ENCODE measurements at places on chromosomes 4 and X. TPM values are rescaled to one million over a fixed set of nuclear protein-coding genes. Genes with fewer than 3 reads are reported as not detected.

DNA sequence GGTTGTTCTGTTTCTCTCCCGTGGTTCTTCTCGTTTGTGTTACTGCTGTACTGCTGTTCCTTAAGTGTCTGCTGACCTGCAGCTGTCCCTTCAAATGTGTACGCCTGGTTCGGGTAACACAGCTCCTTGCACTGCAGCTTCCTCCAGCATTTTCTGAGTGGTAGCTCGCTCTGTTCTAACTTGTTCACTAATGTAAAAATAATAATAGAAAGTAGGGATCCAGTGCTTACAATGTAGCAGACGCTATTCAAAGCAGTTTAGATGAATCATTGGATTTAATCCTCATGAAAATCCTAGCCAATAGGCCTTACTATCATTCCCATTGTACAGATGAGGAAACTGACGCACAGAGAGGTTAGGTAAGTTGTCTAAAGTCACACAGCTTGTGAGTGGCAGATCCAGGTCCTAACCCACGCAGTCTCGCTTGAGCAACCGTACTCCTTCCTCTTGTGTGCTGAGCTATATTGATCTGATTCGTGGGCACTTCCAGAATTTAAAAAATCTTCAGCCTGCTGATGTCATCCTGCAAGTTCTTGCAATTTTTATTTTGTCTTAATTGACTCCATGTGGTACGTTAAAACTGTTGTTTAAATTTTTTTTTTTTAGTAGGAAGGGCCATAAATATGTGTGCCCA is 448.2 kb upstream of the FAT1 start:
- H3K27ac ChIP-seq, result no peak overlapping the region
- H3K27me3 ChIP-seq, result no peaks in the 10 kb centered on the region
- no peak for DNase-seq
- no peak overlapping the region for H3K4me3 ChIP-seq
- H3K4me1 ChIP-seq, result no peaks in the 10 kb centered on the region
- no peaks in the 10 kb centered on the region for H3K36me3 ChIP-seq

- DNase-seq, result peak; percentile 93
- H3K27me3 ChIP-seq, result no peaks in the 10 kb centered on the region
- peaks cover 44% of the 10 kb centered on the region for H3K4me1 ChIP-seq
- H3K27ac ChIP-seq, result peak within 1 kb of the TSS; percentile 78
Measured at GRCh38 chr4:147731580-147732517, at the start of gene ARHGAP10. ARHGAP10 (plus strand) TSS chr4:147732088; CDS start chr4:147732302, 214 bp downstream.

- H3K27ac ChIP-seq, result no peak overlapping the region
- peaks cover 32% of the 10 kb centered on the region for H3K4me1 ChIP-seq
- no peak overlapping the region for H3K4me3 ChIP-seq
- no peak for DNase-seq
- H3K36me3 ChIP-seq, result peaks cover 63% of the 10 kb centered on the region
Measured at GRCh38 chr4:1839282-1839681, 16.7 kb downstream of the LETM1 start.

GRCh38 chr4:55499495-55499894 is 47.2 kb downstream of the CLOCK start:
- H3K4me1 ChIP-seq, result peaks cover 7% of the 10 kb centered on the region
- no peaks in the 10 kb centered on the region for H3K36me3 ChIP-seq
- no peak for DNase-seq
- no peak overlapping the region for H3K27ac ChIP-seq

The PPEF2 gene
- not detected for total RNA-seq

DNA sequence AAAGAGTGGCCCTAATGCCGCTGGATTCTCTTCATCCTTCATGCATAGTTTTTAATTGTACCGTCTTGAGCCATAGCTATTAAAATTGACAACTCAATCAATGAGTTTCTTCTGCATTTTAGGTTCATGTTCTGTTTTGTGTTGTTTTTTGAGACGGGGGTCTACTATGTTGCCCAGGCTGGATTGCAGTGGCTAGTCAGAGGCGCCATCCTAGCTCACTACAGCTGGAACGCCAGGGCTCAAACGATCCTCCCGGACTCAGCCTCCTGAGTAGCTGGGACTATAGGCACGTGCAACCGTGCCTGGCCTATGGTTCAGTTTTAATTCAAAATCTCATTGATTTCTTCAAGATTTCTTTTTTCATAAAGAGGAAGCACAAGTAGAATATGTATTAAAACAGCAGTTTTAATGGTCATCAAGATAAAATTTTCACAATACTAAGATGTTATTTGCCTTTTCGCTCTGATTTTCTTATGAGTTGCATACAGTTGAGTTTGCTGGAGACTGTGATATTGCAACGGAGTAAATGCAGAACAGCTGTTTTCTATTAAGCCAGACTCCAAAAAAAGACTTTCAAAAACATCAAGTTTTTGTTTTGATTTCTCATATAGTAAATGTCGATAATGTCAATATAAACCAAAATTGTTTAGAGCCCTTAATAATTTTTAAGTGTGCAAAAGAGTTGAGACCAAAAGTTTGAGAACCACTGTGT is 1.1 kb upstream of the STX18 start:
- no peak overlapping the region for H3K27ac ChIP-seq
- no peaks in the 10 kb centered on the region for H3K27me3 ChIP-seq
- peak overlapping the region; percentile 96 for H3K4me3 ChIP-seq

- H3K27me3 ChIP-seq, result no peaks in the 10 kb centered on the region
- no peaks in the 10 kb centered on the region for H3K36me3 ChIP-seq
- no peaks in the 10 kb centered on the region for H3K4me1 ChIP-seq
- H3K27ac ChIP-seq, result peak within 1 kb of the TSS; percentile 42
Measured at GRCh38 chrX:84187533-84188319, at the start of gene RPS6KA6. RPS6KA6 (minus strand) TSS chrX:84188199; CDS start chrX:84187899, 300 bp downstream.

The RASL11B gene
- total RNA-seq, result under 0.01 TPM

The PFKFB1 gene
- not detected for total RNA-seq

- no peaks in the 10 kb centered on the region for H3K36me3 ChIP-seq
- H3K27ac ChIP-seq, result no peak overlapping the region
- DNase-seq, result no peak
- H3K4me1 ChIP-seq, result no peaks in the 10 kb centered on the region
- peaks cover 16% of the 10 kb centered on the region for H3K27me3 ChIP-seq
Measured at GRCh38 chr4:183906489-183906738, 1.3 kb downstream of the STOX2 start.

The TMEM271 gene
- total RNA-seq, result not detected

DNA sequence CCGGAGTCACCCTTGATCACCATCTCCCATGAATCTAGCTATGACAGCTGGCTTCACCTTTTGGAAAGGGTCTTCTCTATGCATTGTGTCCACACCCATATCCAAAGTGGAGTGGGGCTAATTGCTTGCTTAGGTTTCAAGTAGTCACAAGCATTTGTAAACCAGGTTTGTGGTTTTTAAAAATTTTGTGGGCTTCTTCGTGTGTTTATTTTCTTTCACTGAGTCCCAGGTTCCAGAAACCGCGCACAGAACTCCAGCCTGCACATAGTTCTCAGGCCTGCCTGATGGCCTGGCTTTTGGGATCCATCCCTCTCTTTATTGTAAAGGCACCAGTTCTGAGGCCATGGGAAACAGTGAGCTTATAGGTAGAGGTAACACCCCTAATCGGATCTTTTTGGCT is 70.2 kb upstream of the TLR3 start:
- no peaks in the 10 kb centered on the region for H3K36me3 ChIP-seq
- no peaks in the 10 kb centered on the region for H3K27me3 ChIP-seq
- no peak overlapping the region for H3K4me3 ChIP-seq
- no peak overlapping the region for H3K27ac ChIP-seq
- no peak for DNase-seq

The KIT gene
- 0.29 TPM for total RNA-seq

DNA sequence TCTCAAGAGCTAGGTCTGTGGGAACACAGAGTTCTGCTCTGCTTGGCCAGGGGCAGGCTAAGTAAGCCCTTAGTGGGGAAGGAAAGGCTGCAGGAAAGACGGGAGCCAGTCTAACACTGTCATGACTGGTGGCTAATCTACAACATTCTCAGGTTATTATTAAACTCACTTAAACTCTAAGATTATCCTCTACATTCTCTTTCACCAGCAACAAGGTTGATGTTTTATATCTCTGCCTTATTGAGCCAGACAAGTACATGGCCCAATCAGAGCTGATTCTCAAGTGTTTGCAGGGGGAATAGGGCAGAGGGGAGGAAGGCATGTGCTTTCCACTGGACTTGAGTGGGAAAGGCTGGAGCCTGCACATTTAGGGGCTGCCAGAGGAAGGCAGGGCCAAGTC is 50.9 kb upstream of the FAM241A start:
- DNase-seq, result no peak
- H3K27ac ChIP-seq, result no peak overlapping the region
- no peaks in the 10 kb centered on the region for H3K4me1 ChIP-seq
- H3K4me3 ChIP-seq, result no peak overlapping the region
- peaks cover 5% of the 10 kb centered on the region for H3K27me3 ChIP-seq

GRCh38 chr4:20711335-20711734 is 11.1 kb downstream of the PACRGL start:
- peaks cover 26% of the 10 kb centered on the region for H3K36me3 ChIP-seq
- no peaks in the 10 kb centered on the region for H3K27me3 ChIP-seq
- DNase-seq, result no peak
- no peak overlapping the region for H3K4me3 ChIP-seq
- no peak overlapping the region for H3K27ac ChIP-seq

- H3K36me3 ChIP-seq, result no peaks in the 10 kb centered on the region
- peaks cover 58% of the 10 kb centered on the region for H3K4me1 ChIP-seq
- no peaks in the 10 kb centered on the region for H3K27me3 ChIP-seq
- no peak overlapping the region for H3K4me3 ChIP-seq
- peak overlapping the region; percentile 98 for H3K27ac ChIP-seq
Measured at GRCh38 chr4:128519163-128519830, 231.7 kb upstream of the PGRMC2 start.

DNA sequence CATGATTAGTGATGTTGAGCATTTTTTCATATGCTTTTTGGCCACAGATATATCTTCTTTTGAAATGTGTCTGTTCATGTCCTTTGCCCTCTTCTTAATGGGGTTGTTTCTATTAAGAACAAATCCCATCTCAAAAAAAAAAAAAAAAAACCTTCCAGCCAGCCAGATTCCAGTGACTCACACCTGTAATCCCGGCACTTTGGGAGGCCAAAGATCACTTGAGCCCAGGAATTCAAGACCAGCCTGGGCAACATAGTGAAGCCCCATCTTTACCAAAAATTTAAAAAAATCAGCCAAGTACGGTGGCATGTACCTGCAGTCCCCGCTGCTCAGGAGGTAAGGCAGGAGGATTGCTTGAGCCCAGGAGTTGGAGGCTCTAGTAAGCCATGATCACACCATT is 5.1 kb downstream of the RAB33B start:
- no peak overlapping the region for H3K27ac ChIP-seq
- H3K27me3 ChIP-seq, result no peaks in the 10 kb centered on the region
- H3K4me1 ChIP-seq, result peaks cover 23% of the 10 kb centered on the region
- H3K4me3 ChIP-seq, result no peak overlapping the region
- H3K36me3 ChIP-seq, result peaks cover 3% of the 10 kb centered on the region

- peaks cover 2% of the 10 kb centered on the region for H3K36me3 ChIP-seq
- H3K27ac ChIP-seq, result peak overlapping the region; percentile 93
- peak overlapping the region; percentile 91 for H3K4me3 ChIP-seq
Measured at GRCh38 chr4:176321589-176321988, 1.8 kb downstream of the SPCS3 start.

The IL21 gene
- not detected for total RNA-seq

DNA sequence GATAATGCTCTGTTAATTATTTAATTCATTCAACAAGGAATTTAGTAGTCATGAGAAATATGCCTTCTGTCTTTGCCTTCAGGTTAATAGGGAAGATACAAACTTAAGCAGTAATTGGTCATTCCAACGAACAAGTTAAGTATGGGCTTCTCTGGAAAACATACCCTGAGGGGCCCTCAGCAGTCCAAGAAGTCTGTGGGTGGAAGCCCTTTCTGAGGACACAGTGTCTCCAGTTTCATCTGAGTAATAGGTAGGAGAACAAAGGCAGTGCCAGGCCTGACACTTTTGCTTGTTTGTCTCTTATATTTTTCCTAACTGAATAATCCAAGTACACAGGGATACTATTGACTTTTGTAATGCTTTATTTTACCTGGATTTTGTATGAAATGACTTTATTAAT is 262.5 kb downstream of the FBXW7 start:
- H3K4me3 ChIP-seq, result no peak overlapping the region
- no peak overlapping the region for H3K27ac ChIP-seq
- no peaks in the 10 kb centered on the region for H3K4me1 ChIP-seq
- no peaks in the 10 kb centered on the region for H3K36me3 ChIP-seq

GRCh38 chr4:176795441-176795840 is 2.7 kb upstream of the VEGFC start:
- peak overlapping the region; percentile 94 for H3K27ac ChIP-seq
- H3K4me3 ChIP-seq, result no peak overlapping the region
- H3K36me3 ChIP-seq, result no peaks in the 10 kb centered on the region
- no peaks in the 10 kb centered on the region for H3K27me3 ChIP-seq
- peaks cover 24% of the 10 kb centered on the region for H3K4me1 ChIP-seq

The SORBS2 gene
- 50.7 TPM for total RNA-seq

GRCh38 chr4:25943312-25943711 is 29.3 kb downstream of the SMIM20 start:
- H3K27ac ChIP-seq, result no peak overlapping the region
- DNase-seq, result no peak
- H3K27me3 ChIP-seq, result peaks cover 3% of the 10 kb centered on the region
- H3K4me1 ChIP-seq, result peaks cover 12% of the 10 kb centered on the region
- no peak overlapping the region for H3K4me3 ChIP-seq

The GPR173 gene
- total RNA-seq, result 2.2 TPM

The CCDC158 gene
- total RNA-seq, result 0.59 TPM

- H3K27ac ChIP-seq, result no peak overlapping the region
- no peaks in the 10 kb centered on the region for H3K4me1 ChIP-seq
- H3K36me3 ChIP-seq, result no peaks in the 10 kb centered on the region
- no peak for DNase-seq
- H3K27me3 ChIP-seq, result no peaks in the 10 kb centered on the region
Measured at GRCh38 chr4:27115221-27115620, 254.6 kb downstream of the STIM2 start.

The USP17L20 gene
- not detected for total RNA-seq

The CYTL1 gene
- total RNA-seq, result 0.36 TPM

The GAGE12F gene
- not detected for total RNA-seq

DNA sequence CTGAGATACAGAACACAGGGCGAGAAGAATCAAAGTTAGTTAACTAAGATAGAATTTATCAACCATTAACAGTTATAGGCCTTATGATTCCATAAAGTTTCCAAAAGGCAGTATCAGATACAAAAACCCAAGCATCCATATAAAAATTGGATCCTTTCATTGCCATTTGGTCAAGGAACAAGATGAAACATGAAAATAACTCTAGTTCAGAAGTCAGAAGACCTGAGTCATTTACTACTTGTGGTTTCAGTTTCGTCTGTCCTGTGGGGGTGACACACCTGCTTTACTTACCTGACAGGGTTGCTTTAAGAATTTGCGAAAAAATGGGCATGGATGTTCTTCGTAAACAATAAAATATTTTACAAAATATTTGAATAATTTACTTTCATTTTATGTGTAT is 130.8 kb downstream of the ANAPC10 start:
- no peak overlapping the region for H3K4me3 ChIP-seq
- no peaks in the 10 kb centered on the region for H3K4me1 ChIP-seq
- no peak for DNase-seq
- H3K27me3 ChIP-seq, result no peaks in the 10 kb centered on the region
- H3K36me3 ChIP-seq, result no peaks in the 10 kb centered on the region

- H3K4me3 ChIP-seq, result no peak overlapping the region
- H3K4me1 ChIP-seq, result no peaks in the 10 kb centered on the region
- H3K27me3 ChIP-seq, result no peaks in the 10 kb centered on the region
- H3K27ac ChIP-seq, result no peak overlapping the region
Measured at GRCh38 chr4:2691952-2692435, 64.1 kb downstream of the TNIP2 start.

The INPP4B gene
- 15.6 TPM for total RNA-seq

- H3K27me3 ChIP-seq, result no peaks in the 10 kb centered on the region
- H3K4me1 ChIP-seq, result peaks cover 13% of the 10 kb centered on the region
- H3K4me3 ChIP-seq, result peak overlapping the region; percentile 89
Measured at GRCh38 chr4:37685161-37685822, 884 bp downstream of the RELL1 start.

All from osteoblast (primary cell).